ENCODE measurements at places on chromosomes 11 and 22. TPM values are rescaled to one million over a fixed set of nuclear protein-coding genes. Genes with fewer than 3 reads are reported as not detected.

GRCh38 chr11:64929625-64930024 is 5.1 kb downstream of the PPP2R5B start:
- no peak overlapping the region for H3K27ac ChIP-seq
- H3K4me1 ChIP-seq, result peaks cover 6% of the 10 kb centered on the region
- DNase-seq, result no peak

GRCh38 chr22:45709866-45710265 is 38.2 kb downstream of the ATXN10 start:
- H3K27me3 ChIP-seq, result no peaks in the 10 kb centered on the region
- DNase-seq, result no peak
- H3K27ac ChIP-seq, result peak overlapping the region; percentile 27
- H3K4me1 ChIP-seq, result peaks cover 8% of the 10 kb centered on the region

DNA sequence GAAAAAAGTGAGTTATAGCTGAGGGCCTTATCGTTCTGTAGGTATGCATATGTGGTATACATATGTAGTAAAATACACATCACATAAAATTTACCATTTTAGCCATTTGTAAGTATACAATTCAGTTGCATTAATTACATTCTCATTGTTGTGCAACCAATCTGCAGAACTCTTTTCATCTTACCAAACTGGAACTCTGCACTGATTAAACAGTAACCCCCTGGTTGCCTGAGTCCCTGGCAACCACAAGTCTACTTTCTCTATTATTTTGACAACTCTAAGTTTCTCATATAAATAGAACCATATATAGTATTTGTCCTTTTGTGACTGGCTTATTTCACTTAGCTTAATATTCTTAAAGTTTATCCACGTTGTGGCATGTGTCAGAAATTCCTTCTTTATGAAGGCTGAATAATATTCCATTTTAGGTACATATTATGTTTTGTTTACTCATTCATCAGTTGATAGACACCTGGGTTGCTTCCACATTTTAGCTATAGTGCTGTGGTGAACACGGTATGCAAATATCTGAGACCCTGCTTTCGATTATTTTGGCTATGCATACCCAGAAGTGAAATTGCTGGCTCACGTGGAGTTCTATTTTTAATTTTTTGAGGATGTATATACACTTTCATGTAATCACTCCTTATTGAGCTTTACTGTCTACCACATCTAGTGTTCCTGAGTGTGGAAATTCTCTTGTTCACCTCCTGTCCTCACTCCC is 1.6 kb upstream of the DDX10 start:
- no peaks in the 10 kb centered on the region for H3K36me3 ChIP-seq
- no peak overlapping the region for H3K27ac ChIP-seq
- H3K4me3 ChIP-seq, result peak overlapping the region; percentile 22
- H3K4me1 ChIP-seq, result peaks cover 42% of the 10 kb centered on the region
- H3K27me3 ChIP-seq, result peaks cover 5% of the 10 kb centered on the region

VSIG2 gene
- not detected for polyA plus RNA-seq
